NCI-H1105 (cell line): ENCODE measurements at places on chromosomes 11 and 22.

GRCh38 chr11:28815110-28815509 lies 706.9 kb downstream of the METTL15 start:
- DNase-seq = no peak

DNA sequence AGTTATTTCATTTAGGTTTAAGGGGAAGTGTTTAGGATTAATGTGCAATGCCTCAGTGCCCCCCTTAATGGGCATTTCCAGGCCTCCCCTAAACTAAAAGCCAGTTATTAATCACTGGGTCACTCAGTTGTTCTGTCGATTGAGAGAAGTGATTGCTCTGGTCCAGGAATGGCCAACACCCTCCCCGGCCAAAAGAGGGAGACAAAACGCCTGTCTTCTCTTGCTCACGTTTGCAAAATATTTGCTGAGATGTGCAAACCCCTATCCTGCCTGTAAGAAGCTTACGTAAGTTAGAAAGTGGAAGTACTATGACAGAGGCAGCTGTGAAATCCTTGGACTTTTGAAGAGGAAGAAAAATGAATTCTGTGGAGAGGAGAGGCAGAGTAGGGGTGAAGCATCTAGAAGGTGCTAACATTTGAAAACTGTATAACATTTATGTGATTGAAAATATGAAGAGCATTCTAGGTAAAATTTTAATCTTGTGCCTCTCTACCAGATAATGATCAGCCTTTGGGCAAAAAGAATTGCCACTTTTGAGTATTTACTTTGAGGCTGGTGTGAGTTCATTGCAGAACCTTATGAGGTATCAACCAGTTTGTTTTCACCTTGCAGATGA lies 37.7 kb downstream of the NTM start:
- DNase-seq = no peak

GRCh38 chr11:122453586-122453985 lies 201.9 kb upstream of the UBASH3B start:
- DNase-seq = no peak

- no peak for DNase-seq
Measured at GRCh38 chr11:66055021-66055420, 2.9 kb downstream of the SF3B2 start.

GRCh38 chr11:25938952-25939351 lies 393.0 kb upstream of the ANO3 start:
- no peak for DNase-seq

DNA sequence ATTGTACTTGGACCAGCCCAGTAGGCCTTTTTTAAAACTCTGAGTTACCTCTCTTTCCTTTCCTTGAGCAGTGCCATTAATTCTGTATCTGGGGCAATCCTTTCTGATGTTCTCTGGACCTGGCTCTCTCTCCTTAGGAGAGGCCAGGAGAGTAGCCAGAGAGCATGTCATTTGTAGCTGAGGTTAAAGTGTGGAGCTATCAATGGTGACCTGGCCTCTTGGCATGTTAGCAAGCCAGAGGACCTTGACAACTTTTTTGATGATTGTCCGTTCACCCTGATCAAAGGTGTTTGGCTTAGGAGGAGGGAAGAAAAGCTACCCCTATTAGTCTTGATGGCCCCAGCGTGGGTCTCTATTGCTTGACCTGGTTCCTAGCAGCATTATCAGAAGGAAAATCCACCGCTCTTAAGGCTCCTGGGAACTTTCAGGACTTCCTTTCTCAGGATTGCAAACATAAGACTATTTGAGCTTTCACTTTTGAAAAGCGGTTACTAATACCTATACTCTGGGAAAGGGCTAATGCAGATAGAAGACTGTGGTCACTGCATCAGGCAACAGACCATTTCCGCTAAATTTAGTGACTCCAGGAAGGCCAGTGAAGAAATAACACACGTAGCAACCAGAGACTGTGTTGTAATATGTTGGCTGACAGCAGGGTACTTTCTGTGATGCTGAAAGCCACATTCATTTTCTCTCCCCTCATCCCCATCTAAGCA lies 18.2 kb downstream of the LIMK2 start:
- DNase-seq = no peak
